ENCODE measurements at places on chromosomes 11 and 22. TPM values are rescaled to one million over a fixed set of nuclear protein-coding genes. Genes with fewer than 3 reads are reported as not detected.

KCNQ1 gene
- not detected for total RNA-seq

CRACR2B gene
- total RNA-seq, result 0.32 TPM

P4HA3 gene
- 3.5 TPM for total RNA-seq

UBQLNL gene
- total RNA-seq, result 0.32 TPM

IFTAP gene
- total RNA-seq, result 13.0 TPM

RNF215 gene
- total RNA-seq, result 18.0 TPM

IRAG1 gene
- total RNA-seq, result 12.7 TPM

MPZL3 gene
- 0.97 TPM for total RNA-seq

OR8A1 gene
- total RNA-seq, result under 0.01 TPM

MS4A2 gene
- not detected for total RNA-seq

OR2AT4 gene
- total RNA-seq, result not detected

ALDH3B2 gene
- not detected for total RNA-seq

SHANK3 gene
- total RNA-seq, result 0.85 TPM

MMP3 gene
- total RNA-seq, result 928 TPM

KCNJ4 gene
- total RNA-seq, result not detected

PDE2A gene
- total RNA-seq, result 0.97 TPM

PLEKHA7 gene
- total RNA-seq, result 0.61 TPM

OR51I1 gene
- total RNA-seq, result not detected

ANKK1 gene
- under 0.01 TPM for total RNA-seq

GSTT2 gene
- 2.3 TPM for total RNA-seq

PRRG4 gene
- 0.65 TPM for total RNA-seq

GPHA2 gene
- not detected for total RNA-seq

PATE2 gene
- total RNA-seq, result not detected

KRTAP5-1 gene
- total RNA-seq, result not detected

CECR2 gene
- not detected for total RNA-seq

HSPB2 gene
- total RNA-seq, result 2.6 TPM

TMEM121B gene
- total RNA-seq, result not detected

MMP13 gene
- total RNA-seq, result 2.8 TPM

DRG1 gene
- 63.3 TPM for total RNA-seq

CBLIF gene
- total RNA-seq, result not detected
